ENCODE measurements at places on chromosomes 3 and 15.

DNA sequence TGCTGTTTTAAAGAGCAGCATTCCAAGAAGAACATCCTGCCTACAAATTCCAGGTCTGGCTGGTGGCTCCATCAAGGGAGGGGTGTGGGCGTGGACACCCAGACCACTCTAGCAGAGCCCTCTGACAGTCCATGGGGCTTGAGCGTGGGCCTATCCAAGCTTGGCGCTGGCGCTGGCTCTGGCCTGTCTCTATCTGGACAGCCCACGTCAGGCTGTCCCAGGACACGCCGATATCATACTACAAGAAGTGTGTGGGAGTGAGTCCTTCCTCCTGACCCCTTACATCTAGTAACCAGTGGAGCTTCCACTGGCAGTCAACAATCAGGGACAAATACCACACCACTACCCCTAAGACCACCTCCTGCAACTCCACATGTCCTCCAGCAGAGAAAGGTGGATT lies 17.1 kb upstream of the DUSP7 start:
- no peak for DNase-seq
- no peak overlapping the region for H3K27ac ChIP-seq
- H3K4me3 ChIP-seq, result no peak overlapping the region

- H3K4me3 ChIP-seq, result peak overlapping the region; percentile 87
- DNase-seq, result peak; percentile 46
- H3K27me3 ChIP-seq, result peaks cover 31% of the 10 kb centered on the region
- peaks cover 34% of the 10 kb centered on the region for H3K4me1 ChIP-seq
Measured at GRCh38 chr3:23203708-23204330, 692 bp downstream of the UBE2E2 start.

DNA sequence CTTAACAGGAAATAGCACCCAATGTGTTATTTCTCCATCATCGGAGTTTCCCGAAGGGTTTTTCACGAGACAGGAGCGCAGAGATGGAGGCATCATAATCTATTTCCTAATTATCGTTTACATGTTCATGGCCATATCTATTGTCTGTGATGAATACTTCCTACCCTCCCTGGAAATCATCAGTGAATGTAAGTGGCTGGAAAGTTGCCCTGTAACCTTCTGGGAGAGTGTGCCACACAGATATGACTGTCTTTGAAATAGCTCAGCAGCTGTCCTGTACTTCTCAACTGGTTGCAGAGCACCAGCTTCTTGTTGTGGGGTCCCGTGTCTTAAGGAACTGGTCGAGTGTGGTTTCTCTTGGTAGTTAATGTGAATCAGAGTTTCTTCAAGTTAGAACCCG lies 1.1 kb downstream of the SLC24A5 start:
- peaks cover 6% of the 10 kb centered on the region for H3K27me3 ChIP-seq
- no peak for DNase-seq
- no peaks in the 10 kb centered on the region for H3K4me1 ChIP-seq
- no peaks in the 10 kb centered on the region for H3K36me3 ChIP-seq

GRCh38 chr3:87771337-87772192 lies 287.2 kb downstream of the CGGBP1 start:
- H3K4me3 ChIP-seq, result no peak overlapping the region

DNA sequence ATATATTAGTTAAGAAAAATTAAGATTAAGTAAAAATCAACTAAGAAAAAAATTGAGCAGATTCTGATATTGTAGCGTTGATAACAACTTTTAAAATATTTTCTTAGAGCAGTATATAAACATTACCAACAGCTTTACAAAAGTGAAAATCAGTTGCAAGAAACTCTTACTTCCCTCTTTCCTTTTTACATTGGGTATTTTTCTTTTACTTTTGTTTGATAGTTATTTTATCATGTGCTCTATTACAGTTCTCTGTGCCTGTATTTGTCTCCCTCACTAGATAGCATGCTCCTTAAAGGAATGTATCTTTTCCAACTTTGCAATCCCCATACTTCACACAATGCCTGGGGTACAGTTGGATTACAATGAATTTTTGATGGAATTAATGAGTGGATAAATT lies 87.5 kb upstream of the P3H2 start:
- peaks cover 23% of the 10 kb centered on the region for H3K27me3 ChIP-seq
- H3K27ac ChIP-seq, result no peak overlapping the region
- no peaks in the 10 kb centered on the region for H3K36me3 ChIP-seq
- peaks cover 13% of the 10 kb centered on the region for H3K4me1 ChIP-seq
- DNase-seq, result no peak

DNA sequence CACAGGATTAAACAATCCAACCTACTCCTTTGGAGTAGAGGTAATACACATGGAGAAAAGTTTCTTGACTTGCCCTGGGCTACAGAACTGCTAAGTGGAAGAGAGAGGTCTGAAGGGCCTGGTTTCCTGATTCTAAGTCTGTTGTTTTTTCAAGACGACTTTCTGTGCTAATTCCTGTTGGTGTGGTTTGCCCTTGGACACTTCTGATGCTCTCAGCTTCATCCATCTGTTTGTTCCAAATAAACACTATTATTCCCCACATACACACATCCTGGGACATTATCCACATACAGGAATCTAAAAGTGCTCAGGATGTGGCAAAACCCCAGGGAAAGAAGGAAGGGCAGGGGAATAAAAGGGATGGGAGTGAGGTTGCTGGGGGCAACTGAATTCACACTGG lies 393.5 kb upstream of the TBL1XR1 start:
- no peaks in the 10 kb centered on the region for H3K36me3 ChIP-seq
- no peak overlapping the region for H3K4me3 ChIP-seq
- no peaks in the 10 kb centered on the region for H3K27me3 ChIP-seq
- DNase-seq, result no peak
- peaks cover 50% of the 10 kb centered on the region for H3K4me1 ChIP-seq

GRCh38 chr3:107600780-107601179 lies 78.0 kb downstream of the BBX start:
- H3K36me3 ChIP-seq, result peaks cover 6% of the 10 kb centered on the region
- H3K4me1 ChIP-seq, result peaks cover 64% of the 10 kb centered on the region
- H3K27me3 ChIP-seq, result no peaks in the 10 kb centered on the region
- peak overlapping the region; percentile 21 for H3K4me3 ChIP-seq
- peak overlapping the region; percentile 69 for H3K27ac ChIP-seq
- no peak for DNase-seq

DNA sequence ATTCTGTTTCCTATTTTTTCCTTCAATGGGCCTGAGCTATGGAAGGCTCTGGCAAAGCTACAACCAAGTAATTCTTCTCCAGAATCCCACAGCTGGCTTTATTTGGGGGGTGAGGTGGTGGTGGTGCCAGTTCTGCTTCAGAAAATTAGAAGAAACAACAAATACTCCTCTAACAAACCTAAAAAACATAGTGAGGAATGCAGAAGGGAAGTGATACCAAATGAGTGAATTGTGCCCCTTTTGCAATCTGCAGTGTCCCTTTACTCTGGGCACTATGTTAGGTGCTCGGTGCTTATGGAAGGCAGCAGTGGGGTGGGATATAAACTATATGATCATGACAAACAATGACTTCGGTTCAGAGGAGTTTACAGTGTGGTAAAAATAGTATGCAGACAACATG lies 90.4 kb upstream of the ROPN1 start:
- no peak overlapping the region for H3K4me3 ChIP-seq
- DNase-seq, result no peak
- peaks cover 21% of the 10 kb centered on the region for H3K27me3 ChIP-seq
- no peaks in the 10 kb centered on the region for H3K4me1 ChIP-seq

DNA sequence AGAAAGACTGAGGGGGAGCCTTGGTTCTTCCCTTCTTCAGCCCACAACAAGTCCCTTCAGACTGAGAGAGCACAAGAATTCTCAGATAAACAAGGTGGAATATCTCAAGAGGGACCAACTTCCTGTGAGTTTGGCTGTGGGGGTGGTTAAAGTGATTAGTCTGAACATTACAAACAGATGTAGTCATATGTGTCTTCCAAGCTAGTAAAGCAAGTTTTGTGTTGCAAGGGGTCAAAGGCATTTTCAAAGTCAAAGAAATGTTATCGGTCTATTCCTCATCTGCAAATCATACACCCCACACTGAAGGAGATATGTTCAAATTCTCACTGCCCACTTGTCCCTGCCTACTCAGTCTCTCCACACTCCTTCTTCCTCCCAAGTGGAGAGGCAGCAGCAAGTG lies 242.5 kb downstream of the FAM43A start:
- H3K27ac ChIP-seq, result no peak overlapping the region
- peaks cover 49% of the 10 kb centered on the region for H3K27me3 ChIP-seq
- DNase-seq, result no peak
- H3K36me3 ChIP-seq, result no peaks in the 10 kb centered on the region
- no peak overlapping the region for H3K4me3 ChIP-seq
- no peaks in the 10 kb centered on the region for H3K4me1 ChIP-seq

GRCh38 chr3:18529631-18530030 lies 104.5 kb upstream of the SATB1 start:
- peaks cover 27% of the 10 kb centered on the region for H3K4me1 ChIP-seq
- no peak overlapping the region for H3K27ac ChIP-seq
- peaks cover 51% of the 10 kb centered on the region for H3K36me3 ChIP-seq
- H3K27me3 ChIP-seq, result no peaks in the 10 kb centered on the region
- no peak overlapping the region for H3K4me3 ChIP-seq

- H3K27ac ChIP-seq, result peak overlapping the region; percentile 30
- DNase-seq, result peak; percentile 43
- H3K4me3 ChIP-seq, result peak overlapping the region; percentile 16
- no peaks in the 10 kb centered on the region for H3K36me3 ChIP-seq
Measured at GRCh38 chr15:76338486-76339304, 2.1 kb downstream of the ISL2 start.

- peaks cover 91% of the 10 kb centered on the region for H3K36me3 ChIP-seq
- H3K27ac ChIP-seq, result peak overlapping the region; percentile 45
- H3K4me1 ChIP-seq, result peaks cover 59% of the 10 kb centered on the region
- no peaks in the 10 kb centered on the region for H3K27me3 ChIP-seq
- DNase-seq, result no peak
Measured at GRCh38 chr3:169780742-169781141, 7.5 kb downstream of the MYNN start.

GRCh38 chr15:68907396-68907923 lies 22.9 kb upstream of the SPESP1 start:
- peaks cover 19% of the 10 kb centered on the region for H3K27me3 ChIP-seq
- DNase-seq, result no peak
- no peaks in the 10 kb centered on the region for H3K4me1 ChIP-seq
- H3K4me3 ChIP-seq, result no peak overlapping the region
- no peak overlapping the region for H3K27ac ChIP-seq

DNA sequence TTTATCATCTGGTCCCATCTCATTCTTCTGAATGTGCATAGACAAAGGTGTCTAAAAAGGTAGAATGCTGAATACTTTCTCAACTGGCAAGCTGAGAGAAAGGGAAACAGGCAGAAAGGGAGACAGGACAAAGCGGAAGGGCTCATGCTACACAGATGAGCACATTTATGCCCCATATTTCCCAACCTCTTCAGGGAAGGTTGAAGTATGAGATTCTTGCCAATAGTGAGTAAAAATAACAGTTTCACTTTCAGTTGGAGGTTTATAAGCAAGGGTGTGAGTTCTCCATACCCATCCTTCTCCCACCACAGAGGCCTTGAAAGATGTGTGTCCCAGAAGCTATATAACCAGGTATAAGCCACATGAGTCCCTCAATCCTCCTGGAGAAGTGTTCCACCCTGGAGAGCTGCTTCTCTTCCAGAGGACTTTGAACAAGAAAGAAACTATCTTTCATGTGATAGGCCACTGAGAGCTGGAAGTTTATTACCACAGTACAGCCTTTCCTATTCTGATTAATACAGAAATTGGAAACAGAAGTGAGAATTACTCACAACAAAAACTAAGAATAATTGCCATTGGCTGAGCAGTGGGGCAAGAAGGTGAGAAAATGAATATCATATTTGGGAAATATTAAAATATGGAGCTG lies 709.4 kb upstream of the NR2F2 start:
- no peak for DNase-seq
- peaks cover 2% of the 10 kb centered on the region for H3K36me3 ChIP-seq
- peaks cover 7% of the 10 kb centered on the region for H3K27me3 ChIP-seq

GRCh38 chr3:57691411-57692132 lies 1.3 kb downstream of the DENND6A start:
- H3K36me3 ChIP-seq, result peaks cover 35% of the 10 kb centered on the region
- no peaks in the 10 kb centered on the region for H3K27me3 ChIP-seq
- H3K4me3 ChIP-seq, result peak overlapping the region; percentile 92
- peak; percentile 39 for DNase-seq
- H3K27ac ChIP-seq, result peak overlapping the region; percentile 95

DNA sequence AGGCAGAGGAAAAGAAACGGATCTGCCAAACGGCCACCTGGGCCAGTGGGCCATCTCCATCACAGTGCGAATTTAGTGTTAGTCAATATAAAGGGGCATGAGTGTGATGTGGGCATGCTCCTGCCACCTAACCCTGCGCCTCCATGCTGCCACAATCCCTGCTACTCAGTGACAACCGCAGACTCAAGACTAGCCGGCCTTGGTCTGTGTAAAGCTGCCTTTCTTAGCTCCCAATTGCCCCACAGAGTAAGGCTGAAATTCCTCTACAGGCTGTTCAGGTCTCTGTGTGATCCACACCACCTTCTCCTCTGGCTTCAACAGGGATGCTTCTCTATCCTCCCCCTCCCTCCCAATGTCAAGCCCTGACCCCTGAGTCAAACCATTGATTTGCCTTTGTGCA lies 269.7 kb downstream of the XXYLT1 start:
- peaks cover 4% of the 10 kb centered on the region for H3K27me3 ChIP-seq
- no peak for DNase-seq
- no peak overlapping the region for H3K27ac ChIP-seq
- H3K4me3 ChIP-seq, result no peak overlapping the region
- no peaks in the 10 kb centered on the region for H3K36me3 ChIP-seq

DNA sequence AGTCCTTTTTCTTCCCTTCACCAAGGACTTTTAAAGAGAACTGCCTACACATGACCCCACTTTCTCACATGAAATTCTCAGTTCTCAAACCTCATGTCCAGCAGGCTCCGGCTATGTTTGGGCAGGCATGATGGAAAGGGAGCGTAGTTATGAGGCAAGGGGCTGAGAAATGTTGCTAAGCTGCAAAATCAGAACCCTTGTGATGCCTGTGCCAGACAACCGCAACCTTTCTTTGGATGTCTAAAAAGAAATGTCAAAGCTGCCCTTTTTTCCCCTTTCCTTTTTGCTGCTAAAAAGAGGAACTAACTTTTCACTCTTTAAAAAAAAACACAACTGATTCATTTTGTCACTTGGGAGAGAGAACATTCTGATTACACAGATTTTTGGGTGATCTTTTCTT lies 19.2 kb downstream of the GNB4 start:
- no peak for DNase-seq
- no peak overlapping the region for H3K4me3 ChIP-seq
- H3K27me3 ChIP-seq, result no peaks in the 10 kb centered on the region
- no peaks in the 10 kb centered on the region for H3K36me3 ChIP-seq

- DNase-seq, result no peak
- H3K27ac ChIP-seq, result no peak overlapping the region
- H3K4me3 ChIP-seq, result no peak overlapping the region
- H3K4me1 ChIP-seq, result no peaks in the 10 kb centered on the region
- H3K36me3 ChIP-seq, result no peaks in the 10 kb centered on the region
- H3K27me3 ChIP-seq, result no peaks in the 10 kb centered on the region
Measured at GRCh38 chr3:35594739-35595138, 44.6 kb upstream of the ARPP21 start.

DNA sequence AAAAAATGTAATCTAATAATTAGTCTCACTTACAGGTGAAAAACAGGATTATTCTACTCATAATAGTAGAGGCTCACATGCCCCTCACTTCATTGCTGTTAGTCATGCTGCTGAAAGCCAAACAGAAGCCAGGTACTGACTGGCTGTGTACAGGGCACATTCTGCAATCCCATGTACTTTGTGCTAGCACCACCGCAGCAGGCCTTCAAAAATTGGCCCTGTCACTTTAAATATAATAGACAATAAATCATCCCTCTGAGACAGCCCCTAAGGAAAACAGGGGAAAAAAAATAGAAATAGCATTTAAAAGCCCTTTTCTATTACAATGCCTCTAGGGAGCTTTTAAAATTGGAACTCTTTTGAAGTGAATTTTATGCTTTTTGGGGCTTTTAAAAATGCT lies 723.8 kb downstream of the TUSC7 start:
- no peaks in the 10 kb centered on the region for H3K27me3 ChIP-seq
- DNase-seq, result no peak
- H3K4me1 ChIP-seq, result no peaks in the 10 kb centered on the region

All from activated T-cell treated with anti-CD3 and anti-CD28 coated beads, Interleukin-2, amount 50 U/mL, for 24 hours (primary cell).